ENCODE measurements at places on chromosomes 5 and 9. TPM values are rescaled to one million over a fixed set of nuclear protein-coding genes. Genes with fewer than 3 reads are reported as not detected.
A peak's percentile ranks its signal among the peaks of the same experiment; 100 is the strongest.

Gene CARD6
- 8.0 TPM for total RNA-seq

DNA sequence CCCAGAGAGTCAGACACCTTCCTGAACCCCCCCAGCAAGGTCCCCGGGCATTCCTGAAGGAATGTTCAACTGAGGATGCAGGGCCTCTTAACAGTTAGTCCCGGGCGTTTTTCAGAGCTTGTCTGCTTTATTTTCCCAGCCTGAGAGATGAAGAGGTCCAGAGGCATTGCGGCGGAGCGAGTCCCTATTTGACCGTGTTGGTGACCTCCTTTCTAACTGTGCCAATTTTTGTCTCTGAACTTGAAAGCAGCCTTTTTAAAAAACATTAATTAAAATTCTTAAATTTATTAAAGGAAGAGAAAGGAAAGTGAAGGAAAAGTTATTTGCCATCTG, 433 bp upstream of the PTAR1 start:
- H3K27me3 ChIP-seq, result no peaks in the 10 kb centered on the region
- DNase-seq, result no peak
- peaks cover 13% of the 10 kb centered on the region for H3K4me1 ChIP-seq
- peak overlapping the region; percentile 83 for H3K4me3 ChIP-seq
- peak overlapping the region; percentile 12 for H3K27ac ChIP-seq

- DNase-seq, result no peak
- no peak overlapping the region for H3K4me3 ChIP-seq
- H3K27ac ChIP-seq, result no peak overlapping the region
- H3K4me1 ChIP-seq, result no peaks in the 10 kb centered on the region
These were observed 19.3 kb downstream of the OTULINL start for GRCh38 chr5:14600846-14601245.

GRCh38 chr9:133762488-133763271, 24.5 kb upstream of the SARDH start:
- no peaks in the 10 kb centered on the region for H3K27me3 ChIP-seq
- H3K36me3 ChIP-seq, result peaks cover 5% of the 10 kb centered on the region
- H3K27ac ChIP-seq, result no peak overlapping the region
- H3K4me1 ChIP-seq, result no peaks in the 10 kb centered on the region
- H3K4me3 ChIP-seq, result no peak overlapping the region

Gene ARID3C
- not detected for total RNA-seq

Gene PDLIM4
- total RNA-seq, result 1.5 TPM

Gene LVRN
- 0.29 TPM for total RNA-seq

Gene STOML2
- 50.5 TPM for total RNA-seq

GRCh38 chr5:37495210-37495609, 116.1 kb downstream of the WDR70 start:
- DNase-seq, result no peak
- no peaks in the 10 kb centered on the region for H3K27me3 ChIP-seq
- H3K36me3 ChIP-seq, result no peaks in the 10 kb centered on the region
- H3K27ac ChIP-seq, result no peak overlapping the region

- H3K27me3 ChIP-seq, result no peaks in the 10 kb centered on the region
- H3K4me3 ChIP-seq, result no peak overlapping the region
- no peaks in the 10 kb centered on the region for H3K36me3 ChIP-seq
- no peak for DNase-seq
- H3K27ac ChIP-seq, result no peak overlapping the region
These were observed 112.3 kb upstream of the SMIM23 start for GRCh38 chr5:171673328-171673727.

- H3K27me3 ChIP-seq, result no peaks in the 10 kb centered on the region
- no peaks in the 10 kb centered on the region for H3K36me3 ChIP-seq
- H3K27ac ChIP-seq, result no peak overlapping the region
- H3K4me1 ChIP-seq, result no peaks in the 10 kb centered on the region
These were observed 389.1 kb upstream of the ST8SIA4 start for GRCh38 chr5:101292199-101292598.

Gene N4BP3
- total RNA-seq, result 1.1 TPM

DNA sequence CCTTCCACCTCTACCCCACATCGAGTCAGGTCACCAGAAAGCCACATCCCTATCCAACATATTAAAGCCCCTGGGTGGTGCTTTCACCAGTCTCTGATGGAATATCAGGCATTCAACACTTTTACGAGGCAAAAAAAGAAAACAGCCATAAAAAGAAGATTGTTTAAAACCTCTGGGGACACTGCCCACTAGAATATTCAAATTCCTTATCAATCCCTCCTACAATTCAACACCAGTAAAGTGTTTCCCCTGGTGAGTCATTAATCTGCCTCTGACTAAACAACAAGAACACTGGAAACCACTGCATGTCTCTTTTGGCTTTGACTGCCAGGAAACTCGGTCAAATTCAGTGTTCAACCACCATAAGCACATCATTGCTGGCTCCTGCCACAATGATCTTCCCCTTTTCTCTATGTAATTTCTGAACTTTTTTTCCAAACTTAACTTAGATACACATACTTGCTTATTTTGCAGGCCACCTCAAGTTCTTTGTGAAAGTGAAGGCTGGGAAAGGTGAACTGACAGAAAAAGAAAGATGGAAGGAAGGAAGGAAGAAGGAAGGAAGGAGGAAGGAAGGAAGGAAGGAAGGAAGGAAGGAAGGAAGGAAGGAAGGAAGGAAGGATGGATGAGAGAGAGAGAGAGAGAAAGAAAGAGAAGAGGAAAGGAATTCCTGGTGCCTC, 105.3 kb downstream of the PAX5 start:
- no peaks in the 10 kb centered on the region for H3K36me3 ChIP-seq
- no peak overlapping the region for H3K4me3 ChIP-seq
- no peak overlapping the region for H3K27ac ChIP-seq
- H3K27me3 ChIP-seq, result no peaks in the 10 kb centered on the region
- no peak for DNase-seq

Gene OGN
- total RNA-seq, result 4.3 TPM

DNA sequence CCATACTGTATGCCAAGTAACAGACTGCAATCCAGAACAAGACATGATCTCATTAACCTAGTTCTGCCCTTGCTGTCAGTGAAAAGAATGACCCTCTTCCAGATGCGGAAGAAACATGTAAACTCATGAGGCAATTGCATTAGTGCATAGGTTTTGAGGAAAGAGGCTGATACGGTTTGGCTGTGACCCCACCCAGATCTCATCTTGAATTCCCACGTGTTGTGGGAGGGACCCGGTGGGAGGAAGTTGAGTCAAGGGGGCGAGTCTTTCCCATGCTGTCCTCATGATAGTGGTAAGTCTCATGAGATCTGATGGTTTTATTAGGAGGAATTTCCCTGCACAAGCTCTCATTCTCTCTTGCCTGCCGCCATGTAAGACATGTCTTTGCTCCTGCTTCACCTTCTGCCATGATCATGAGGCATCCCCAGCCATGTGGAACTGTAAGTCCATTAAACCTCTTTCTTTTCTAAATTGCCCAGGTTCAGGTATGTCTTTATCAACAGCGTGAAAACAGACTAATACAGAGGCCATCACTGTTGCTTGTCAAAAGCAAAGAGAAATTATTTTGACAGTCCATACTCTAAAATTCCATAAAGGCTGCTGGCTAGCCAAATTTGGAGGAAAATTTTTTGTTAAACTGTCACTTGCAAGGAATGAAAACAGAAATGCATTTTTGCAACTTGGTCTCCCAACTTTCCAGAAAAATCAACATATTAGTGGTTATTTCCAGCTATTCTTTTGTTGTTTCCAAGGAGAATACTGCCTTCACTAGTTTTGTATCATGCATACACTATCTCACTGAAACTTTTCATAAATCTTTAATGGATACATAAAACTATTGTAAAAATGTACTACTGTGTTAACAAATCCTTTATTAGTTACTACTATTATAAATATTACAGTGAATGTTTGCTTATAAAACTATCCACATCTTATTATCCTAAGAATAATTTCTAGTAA, 3.2 kb upstream of the ARL15 start:
- DNase-seq, result no peak
- H3K4me1 ChIP-seq, result peaks cover under 1% of the 10 kb centered on the region
- no peak overlapping the region for H3K4me3 ChIP-seq
- H3K27me3 ChIP-seq, result no peaks in the 10 kb centered on the region

DNA sequence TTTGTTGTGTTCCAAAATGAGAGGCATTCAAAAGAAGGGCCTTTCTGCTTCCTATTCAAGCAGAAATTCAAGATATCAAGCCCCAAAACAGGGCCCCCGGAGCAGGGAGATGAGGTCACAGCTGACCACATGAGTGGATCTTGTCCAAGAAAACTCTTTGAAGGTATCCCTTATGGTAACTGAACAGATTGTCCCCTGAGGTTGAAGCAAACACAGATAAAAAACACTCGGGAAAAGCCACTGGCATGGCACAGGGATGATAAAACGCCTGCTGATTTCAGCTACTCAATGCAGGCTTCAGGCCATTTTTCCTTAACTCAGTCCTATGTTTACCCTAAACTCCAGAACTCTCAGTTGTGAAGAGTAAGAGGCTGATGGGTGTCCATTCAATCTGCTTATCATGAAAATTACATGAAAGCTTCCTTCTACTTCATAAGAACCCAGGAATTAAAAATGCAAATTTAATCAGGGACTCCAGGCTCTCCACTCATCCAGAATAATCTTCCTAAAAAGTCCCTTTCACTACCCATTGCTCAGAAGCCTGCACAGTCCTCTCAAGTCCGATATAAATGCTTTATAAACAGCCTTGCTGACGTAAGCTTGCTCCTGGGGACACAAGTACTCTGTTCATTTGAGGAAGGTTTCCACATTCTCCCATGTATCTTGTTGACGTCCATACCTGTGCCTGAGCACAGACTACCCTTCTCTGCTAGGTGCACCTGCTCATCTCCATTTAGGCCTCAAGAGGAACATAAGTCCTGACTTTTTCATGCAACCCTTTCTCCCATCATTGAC, 35.9 kb upstream of the SLC1A3 start:
- H3K4me1 ChIP-seq, result no peaks in the 10 kb centered on the region
- H3K27ac ChIP-seq, result no peak overlapping the region
- no peak for DNase-seq
- H3K36me3 ChIP-seq, result no peaks in the 10 kb centered on the region
- no peaks in the 10 kb centered on the region for H3K27me3 ChIP-seq

Gene SAXO1
- 0.51 TPM for total RNA-seq

- H3K27me3 ChIP-seq, result no peaks in the 10 kb centered on the region
- H3K36me3 ChIP-seq, result no peaks in the 10 kb centered on the region
- no peaks in the 10 kb centered on the region for H3K4me1 ChIP-seq
- H3K4me3 ChIP-seq, result no peak overlapping the region
These were observed 88.1 kb downstream of the OTULIN start for GRCh38 chr5:14752497-14753071.

Gene CLIC3
- total RNA-seq, result 0.38 TPM

DNA sequence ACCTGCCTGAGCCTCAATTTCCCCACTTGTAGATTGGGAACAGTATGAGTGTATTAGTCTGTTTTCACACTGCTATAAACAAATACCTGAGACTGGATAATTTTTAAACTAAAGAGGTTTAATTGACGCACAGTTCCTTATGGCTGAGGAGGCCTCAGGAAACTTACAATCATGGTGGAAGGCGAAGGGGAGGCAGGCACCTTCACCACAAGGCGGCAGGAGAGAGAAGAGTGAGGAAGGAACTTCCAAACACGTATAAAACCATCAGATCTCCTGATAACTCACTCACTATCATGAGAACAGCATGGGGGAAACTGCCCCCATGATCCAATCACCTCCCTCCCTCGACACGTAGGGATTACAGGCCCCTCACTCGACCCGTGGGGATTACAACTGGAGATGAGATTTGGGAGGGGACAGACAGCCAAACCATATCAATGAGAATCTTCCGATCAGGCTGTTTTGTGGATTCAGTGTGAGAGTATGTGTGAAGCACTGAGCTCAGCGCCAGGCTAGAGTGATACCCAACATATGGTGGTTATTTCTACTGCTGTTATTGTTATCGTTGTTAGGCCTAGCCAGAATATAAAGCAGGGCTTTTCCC, 14.6 kb upstream of the LMX1B start:
- no peak overlapping the region for H3K4me3 ChIP-seq
- no peak overlapping the region for H3K27ac ChIP-seq
- no peaks in the 10 kb centered on the region for H3K27me3 ChIP-seq
- H3K4me1 ChIP-seq, result no peaks in the 10 kb centered on the region
- no peaks in the 10 kb centered on the region for H3K36me3 ChIP-seq

DNA sequence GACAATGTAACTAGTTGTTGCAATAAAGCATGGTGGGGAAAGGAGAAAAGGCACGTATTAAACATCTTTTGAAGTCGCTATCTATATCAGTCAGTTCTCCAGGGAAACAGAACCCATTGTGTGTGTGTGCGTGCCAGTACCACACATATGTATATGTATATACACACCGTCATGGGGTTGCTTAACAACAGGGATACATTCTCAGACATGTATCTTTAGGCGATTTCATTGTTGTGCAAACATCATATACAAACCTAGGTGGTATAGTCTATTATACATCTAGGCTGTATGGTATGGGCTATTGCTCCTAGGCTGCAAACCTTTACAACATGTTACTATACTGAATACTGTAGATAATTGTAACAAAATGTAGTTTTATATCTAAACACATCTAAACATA, 2.3 kb downstream of the CDKN2B-AS1 start:
- no peak overlapping the region for H3K4me3 ChIP-seq
- H3K4me1 ChIP-seq, result no peaks in the 10 kb centered on the region
- peaks cover 12% of the 10 kb centered on the region for H3K27me3 ChIP-seq
- H3K27ac ChIP-seq, result no peak overlapping the region
- no peaks in the 10 kb centered on the region for H3K36me3 ChIP-seq

GRCh38 chr9:96256800-96257199, 45.2 kb downstream of the HSD17B3 start:
- H3K4me3 ChIP-seq, result no peak overlapping the region
- no peaks in the 10 kb centered on the region for H3K36me3 ChIP-seq
- H3K27me3 ChIP-seq, result no peaks in the 10 kb centered on the region
- no peak for DNase-seq

DNA sequence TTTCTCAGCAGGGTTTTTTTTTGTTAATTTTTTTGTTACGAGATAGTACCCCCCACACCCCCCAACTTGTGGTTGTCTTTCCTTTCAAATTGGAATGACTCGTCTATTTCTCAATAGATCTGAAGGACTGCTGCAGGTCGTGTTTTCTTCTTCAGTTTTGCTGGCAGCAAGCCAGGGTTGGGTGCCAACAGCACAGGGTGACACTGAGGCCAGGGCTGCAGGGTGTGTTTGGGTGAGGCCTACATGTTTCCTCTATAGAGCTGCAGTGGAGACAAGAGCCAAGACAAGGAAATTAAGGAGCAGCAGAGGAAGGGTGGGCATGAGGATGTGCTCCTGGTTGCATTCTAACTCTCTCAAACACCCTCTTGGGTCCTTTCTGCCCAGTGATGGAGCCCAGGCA, 52.2 kb downstream of the NXNL2 start:
- no peak overlapping the region for H3K27ac ChIP-seq
- DNase-seq, result no peak
- no peaks in the 10 kb centered on the region for H3K27me3 ChIP-seq
- H3K36me3 ChIP-seq, result no peaks in the 10 kb centered on the region

Gene FBXL17
- 6.5 TPM for total RNA-seq

DNA sequence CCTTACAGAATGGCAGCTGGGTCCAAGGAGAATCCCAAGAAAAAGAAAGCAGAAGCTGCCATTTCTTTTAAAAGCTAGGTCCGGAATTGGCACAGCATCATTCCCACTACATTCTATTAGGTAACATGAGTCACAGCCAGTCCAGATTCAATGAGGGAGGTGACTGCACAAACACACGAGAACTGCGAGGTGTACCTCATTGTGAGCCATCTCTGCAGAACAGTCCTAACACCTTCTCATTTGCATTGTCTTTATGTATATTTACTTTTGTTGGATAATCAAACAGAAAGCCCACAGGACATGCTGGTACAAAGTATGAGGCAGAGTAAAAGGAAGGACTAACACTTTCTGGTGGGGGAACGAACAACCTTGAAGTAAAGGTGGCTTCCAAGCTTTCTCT, 14.6 kb upstream of the HABP4 start:
- H3K4me1 ChIP-seq, result no peaks in the 10 kb centered on the region
- no peak overlapping the region for H3K27ac ChIP-seq
- DNase-seq, result no peak
- no peaks in the 10 kb centered on the region for H3K36me3 ChIP-seq
- no peaks in the 10 kb centered on the region for H3K27me3 ChIP-seq

Gene COL27A1
- total RNA-seq, result 19.0 TPM

Gene HTR4
- total RNA-seq, result not detected
